Anterior cingulate cortex (tissue), 58 donors: ENCODE measurements at places on chromosomes 6 and 20.

GRCh38 chr20:32675223-32675975 is 1.7 kb upstream of the C20orf203 start:
- DNase-seq = no peak

GRCh38 chr6:155041741-155042279 is 46.7 kb downstream of the TIAM2 start:
- no peak for DNase-seq

DNA sequence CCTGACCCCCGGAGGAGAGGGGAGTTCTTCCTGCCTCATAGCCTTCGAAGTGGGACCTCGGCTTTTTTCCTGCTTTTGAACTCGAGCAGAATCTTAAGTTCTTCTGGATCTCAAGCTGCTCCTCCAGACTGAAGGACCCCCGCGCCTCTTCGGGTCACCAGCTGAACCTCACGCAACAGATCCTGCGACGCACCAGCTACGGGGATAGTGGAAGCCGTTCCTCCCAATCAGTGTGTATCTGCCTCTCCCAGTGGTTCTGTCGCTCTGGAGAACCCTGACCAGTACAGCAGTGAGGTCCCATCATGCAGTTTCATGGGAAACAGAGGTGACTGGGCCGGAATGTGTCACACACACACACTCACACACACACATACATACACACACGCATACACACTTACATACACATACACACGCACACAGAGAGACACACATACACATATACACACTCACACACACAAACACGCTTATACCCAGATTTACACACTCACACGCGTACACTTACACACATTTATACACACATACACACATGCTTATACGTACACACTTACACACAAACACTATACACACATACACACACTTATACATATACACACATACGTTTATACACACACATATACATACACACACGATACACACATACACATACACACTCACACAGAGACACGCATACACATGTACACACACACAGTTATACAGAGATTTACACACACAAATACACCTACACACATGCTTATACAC is 170.0 kb downstream of the TTLL2 start:
- no peak for DNase-seq

DNA sequence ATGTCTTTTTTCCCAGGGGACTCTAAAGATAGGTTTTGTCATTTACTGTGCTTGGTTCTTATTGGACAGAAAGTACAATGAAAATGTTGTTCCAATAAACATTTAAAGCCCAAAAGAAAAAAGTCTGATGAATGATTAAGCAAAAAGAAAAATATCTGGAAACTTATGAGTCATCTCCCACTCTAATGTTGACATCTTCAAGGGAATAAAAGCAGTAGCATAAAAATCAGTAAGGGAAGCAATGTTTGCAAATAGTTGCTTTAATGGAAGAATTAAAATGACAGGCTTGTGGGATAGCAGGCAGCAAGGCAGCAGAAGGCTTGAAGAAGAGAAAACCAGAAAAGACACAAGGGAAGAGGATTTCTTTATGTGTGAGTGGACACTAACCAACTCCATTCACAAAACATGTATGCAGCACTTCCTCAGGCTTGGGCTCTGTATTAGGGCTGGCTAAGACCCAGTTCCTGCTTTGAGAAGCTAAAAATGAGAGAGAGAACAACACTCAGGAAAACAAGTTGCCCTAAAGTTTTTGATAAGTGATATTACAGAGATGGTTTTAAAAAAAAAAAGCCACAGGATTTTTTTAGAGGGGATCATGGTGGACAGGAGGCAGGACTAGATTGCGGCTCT is 263.2 kb upstream of the NT5E start:
- DNase-seq = no peak

GRCh38 chr6:6538261-6538660 is 50.3 kb upstream of the LY86 start:
- no peak for DNase-seq

DNA sequence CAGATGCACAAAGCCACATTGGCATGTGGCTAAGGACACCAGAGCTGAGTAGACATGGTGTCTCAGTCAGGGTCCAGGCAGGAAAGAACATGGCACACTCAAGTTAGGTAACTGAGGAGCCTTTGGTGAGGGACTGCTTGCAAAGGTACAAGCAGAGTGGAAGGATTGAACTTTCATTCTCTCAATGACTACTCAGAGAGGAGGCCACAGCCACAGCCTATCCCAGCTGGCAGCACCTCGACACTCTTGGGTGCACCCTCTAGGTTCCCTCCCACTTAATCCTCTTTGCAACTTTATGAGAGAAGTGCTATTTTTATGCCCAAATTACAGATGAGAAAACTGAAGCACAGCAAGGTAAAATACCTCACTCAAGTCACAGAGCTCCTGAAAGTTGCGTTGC is 73.4 kb downstream of the ISM1 start:
- no peak for DNase-seq

DNA sequence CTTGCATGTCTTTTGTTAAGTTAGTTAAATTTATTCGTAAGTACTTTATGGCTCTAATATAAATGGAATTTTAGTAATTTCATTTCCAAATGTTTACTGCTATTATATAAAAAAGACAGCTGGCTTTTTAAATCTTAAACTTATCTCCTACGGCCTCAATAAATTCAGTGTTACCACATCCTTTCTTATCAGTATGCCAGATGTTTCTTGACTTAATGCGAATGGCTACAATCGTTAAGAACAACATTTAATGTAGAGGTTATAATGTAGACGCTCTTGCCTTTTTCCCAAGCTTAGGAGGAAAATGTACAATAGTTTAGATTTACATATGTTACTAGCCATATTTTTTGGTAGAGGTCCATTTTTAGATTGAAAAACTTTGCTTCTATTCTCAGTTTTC is 659.4 kb downstream of the TENT5A start:
- DNase-seq = no peak

DNA sequence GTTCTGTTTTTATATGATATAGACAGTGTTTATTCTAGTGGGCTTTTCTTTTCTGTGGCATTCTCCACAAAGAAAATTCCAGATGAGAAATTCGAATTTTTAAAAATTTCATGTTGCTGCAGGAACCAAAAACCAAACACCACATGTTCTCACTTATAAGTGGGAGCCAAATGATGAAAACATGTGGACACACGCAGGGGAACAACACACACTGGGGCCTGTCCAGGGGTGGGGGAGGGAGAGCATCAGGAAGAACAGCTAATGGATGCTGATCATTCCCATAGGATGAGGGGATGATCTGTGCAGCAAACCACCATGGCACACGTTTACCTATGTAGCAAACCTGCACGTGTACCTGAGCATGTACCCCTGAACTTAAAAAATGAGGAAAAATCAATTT is 499.0 kb upstream of the SLC35B3 start:
- DNase-seq = no peak

GRCh38 chr20:25249198-25249931 is 1.5 kb downstream of the PYGB start:
- peak; percentile 10 for DNase-seq

DNA sequence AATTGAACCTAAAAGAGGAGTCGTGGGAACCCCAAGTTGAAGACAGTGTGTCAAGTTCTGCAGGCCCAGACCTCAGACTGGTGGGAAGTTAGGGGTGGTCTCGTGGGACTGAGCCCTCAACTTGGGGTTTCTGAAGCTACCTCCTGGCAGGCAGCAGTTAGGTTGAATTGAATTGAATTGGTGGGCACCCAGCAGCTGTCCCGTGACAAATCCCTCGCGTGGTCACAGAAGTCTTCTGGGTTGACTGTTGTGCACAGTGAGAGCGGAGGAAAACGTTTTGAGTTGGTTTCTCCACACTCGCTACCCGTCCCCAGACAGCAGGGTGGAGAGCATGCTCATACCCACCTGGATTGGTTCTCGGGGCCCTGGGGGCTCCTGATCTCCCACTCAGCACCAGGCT is 12.9 kb downstream of the SLC4A11 start:
- no peak for DNase-seq

DNA sequence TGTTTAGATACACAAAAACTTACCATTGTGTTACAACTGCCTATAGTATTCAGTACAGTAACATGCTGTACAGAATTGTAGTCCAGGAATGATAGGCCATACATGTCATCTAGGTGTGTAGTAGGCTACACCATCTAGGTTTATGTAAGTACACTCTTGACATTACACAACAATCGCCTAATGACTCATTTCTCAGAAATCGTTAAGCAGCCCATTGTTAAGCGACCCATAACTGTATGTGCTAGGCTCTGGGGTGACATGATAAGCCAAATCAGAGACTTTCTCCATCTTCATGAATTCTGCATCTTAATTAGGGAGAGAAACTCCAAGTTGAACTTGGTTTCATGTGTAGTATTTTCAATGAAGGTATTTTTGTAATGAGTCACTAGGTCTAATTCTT is 17.2 kb downstream of the STK35 start:
- no peak for DNase-seq

- no peak for DNase-seq
These were observed 26.5 kb downstream of the LBP start for GRCh38 chr20:38372806-38373205.

- no peak for DNase-seq
These were observed 128.8 kb downstream of the SOBP start for GRCh38 chr6:107618672-107619071.

DNA sequence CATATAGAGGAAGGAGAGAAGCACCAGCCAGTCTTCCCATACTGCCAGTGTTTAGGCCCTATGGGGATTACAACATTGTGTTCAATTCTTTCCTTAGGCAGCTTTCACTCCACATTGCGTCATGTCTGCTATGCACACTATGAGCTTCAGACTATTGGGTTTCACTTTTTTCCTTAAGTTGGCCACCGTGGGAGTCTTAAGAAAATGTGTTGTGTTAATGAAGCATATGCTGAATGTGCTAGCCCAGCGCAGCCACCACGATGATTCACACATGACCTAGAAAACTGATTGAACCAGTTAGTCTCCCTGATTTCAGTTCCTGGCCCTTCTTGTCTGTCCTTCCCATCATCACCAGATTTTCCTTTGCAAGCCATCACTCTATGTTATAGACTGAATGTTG is 21.5 kb downstream of the TUBB2B start:
- DNase-seq = no peak

DNA sequence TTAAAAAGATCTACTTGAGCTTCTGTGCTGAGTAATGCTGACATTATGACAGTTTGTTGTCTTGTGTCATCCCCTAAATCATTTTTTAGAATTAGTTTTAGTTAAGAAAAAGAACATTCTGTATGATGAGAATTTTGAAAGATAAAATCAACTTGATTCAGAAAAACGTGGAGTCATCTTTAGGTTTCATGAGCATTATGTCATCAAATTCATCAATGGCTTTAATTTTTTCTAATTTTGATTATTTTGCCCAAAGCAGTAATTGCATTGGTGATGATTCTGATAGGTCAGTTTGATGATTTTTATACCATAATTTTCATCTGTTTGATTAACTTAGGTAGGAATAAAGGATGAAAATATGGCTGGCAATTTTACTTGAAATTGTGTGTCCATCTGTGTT is 26.6 kb upstream of the ADGRF4 start:
- no peak for DNase-seq

DNA sequence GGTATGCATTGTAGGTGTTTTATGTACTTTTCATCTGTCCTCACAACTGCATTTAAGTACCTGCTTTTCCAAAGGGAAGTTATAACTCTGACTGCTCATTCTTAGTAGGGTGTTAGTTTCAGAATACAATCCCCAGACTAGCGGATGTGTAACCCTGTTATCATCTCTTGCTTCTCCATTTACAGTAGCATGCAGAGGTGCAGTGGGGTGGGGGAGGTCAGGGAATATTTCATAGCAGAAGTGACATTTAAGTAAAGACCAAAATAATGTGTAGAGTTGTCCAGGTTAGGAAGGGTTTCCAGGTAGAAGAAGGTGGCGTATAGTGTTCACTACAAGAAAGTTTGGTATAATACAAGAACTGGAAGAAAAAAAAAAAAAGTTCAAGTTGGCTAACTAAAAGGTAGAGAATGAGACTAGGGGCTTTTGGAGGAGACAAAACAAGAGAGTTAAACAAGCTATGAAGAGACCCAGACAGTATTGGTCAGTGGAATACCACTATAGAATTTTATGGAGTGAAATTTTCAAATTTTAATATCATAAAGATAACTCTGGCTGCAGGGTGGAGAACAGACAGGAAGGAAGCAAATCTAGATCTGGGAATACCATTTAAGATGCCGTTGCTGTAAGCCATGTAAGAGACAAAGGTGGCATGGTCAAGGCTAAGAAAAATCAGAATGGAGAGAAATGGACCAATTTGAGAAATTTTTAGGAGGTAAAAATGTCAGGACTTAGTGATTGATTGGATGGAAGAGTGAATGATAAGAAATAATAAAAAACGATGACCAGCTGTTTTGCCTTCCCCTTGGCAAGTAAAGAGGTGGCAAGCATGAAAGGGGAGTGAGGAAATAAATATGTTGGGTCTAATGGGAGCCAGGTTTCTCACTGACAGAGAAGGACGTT is 2.2 kb upstream of the AHI1 start:
- DNase-seq = no peak

DNA sequence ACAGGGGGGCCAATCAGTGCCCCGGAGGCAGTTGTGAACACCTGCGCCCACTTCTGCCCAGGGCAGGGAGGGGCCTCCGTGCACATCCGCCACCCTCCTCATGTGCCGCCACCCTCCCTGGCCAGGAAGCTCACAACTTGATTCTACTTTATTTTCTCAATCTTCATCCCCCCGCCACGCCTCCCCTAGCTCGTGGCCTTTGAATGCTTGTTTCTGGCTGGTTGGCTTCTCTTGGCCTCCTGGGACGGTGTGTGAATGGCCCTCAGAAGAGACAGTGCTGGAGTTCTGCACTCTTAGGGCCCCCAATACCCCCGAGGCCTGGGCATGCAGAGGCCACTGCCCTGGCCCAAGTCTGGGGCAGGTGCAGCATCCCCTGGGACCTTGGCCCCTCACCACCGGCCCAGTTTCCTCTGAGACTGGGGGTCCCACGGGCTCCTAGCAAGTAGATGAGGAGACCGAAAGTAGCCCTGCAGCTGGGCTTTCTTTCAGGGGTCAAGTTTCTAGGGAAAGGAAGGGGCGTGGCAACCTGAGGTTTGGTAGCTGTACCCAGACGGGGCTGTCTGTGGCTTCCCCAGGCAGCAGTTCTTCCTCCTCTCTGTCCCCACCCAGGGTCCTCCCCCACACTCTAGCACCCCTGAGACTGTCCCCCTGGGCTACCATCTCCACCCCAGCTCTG is 1.3 kb downstream of the RGS19 start:
- no peak for DNase-seq

GRCh38 chr6:25058441-25058840 is 122.7 kb upstream of the RIPOR2 start:
- no peak for DNase-seq

DNA sequence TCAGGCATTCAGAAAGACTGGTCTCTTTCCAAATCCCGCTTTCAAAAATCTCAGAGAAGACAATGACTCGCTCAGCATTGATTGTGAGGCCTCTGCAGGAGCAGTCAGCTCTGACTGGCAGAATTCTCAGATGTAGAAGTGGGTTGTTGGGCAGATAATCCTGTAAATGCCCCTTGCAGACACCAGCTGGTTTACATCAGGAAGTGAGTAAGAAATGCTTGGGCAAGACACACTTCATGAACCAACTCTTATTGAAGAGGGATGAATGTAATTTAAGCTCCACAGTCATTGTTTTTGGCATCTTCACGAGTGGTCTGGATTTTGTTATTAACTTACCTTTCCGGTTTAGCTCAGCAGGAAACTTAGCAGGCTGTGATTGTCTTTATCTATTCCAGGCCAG is 166.6 kb downstream of the PLCB4 start:
- DNase-seq = no peak
